ENCODE measurements at places on chromosomes 1 and 21.

- no peak for DNase-seq
Observed at GRCh38 chr1:5751163-5751540, 241.1 kb downstream of the NPHP4 start.

DNA sequence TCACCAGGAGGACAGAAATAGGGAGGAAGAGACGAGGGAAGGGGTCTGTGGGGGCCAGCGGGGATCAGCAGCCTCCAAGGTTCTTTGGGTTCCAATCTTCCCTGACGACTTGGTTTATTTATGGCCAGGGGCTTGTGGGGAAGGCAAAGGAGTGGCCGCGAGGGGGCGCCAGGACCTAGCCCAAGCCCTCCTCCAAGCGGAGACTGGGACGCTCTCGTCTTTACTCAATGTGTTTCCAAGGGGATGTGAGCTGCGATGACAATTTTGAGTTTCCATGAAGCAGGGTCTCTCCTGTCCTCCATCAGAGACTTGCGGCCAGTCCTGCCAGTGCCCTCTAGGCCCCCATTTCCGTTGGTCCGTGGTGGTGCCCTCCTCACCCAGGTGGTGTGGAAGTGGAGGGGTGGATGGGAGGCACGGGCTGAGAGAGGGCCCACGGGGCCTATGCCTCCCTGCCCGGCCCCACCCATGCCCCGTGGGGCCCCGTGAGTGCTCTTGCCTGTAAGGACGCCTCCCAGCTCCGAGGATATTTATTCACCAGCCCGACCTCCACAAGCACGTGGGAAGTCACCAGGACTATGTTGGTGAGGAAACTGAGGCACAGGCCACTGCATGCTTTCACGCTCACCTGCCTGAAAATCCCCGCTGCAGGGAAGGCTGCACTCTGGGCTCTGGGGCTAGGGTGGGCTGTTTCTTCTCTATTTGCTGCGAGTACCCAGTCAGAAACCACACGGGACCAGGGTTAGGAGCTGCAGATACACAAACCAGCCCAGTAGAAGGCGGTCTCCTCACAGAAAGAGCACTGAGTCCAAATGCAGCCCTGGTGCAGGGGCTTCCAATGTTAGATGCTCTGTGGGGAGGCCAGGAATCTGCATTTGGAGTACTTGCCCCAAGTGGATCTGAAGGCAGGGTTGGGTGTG lies 26.5 kb downstream of the DMRTB1 start:
- peak; percentile 50 for DNase-seq

DNA sequence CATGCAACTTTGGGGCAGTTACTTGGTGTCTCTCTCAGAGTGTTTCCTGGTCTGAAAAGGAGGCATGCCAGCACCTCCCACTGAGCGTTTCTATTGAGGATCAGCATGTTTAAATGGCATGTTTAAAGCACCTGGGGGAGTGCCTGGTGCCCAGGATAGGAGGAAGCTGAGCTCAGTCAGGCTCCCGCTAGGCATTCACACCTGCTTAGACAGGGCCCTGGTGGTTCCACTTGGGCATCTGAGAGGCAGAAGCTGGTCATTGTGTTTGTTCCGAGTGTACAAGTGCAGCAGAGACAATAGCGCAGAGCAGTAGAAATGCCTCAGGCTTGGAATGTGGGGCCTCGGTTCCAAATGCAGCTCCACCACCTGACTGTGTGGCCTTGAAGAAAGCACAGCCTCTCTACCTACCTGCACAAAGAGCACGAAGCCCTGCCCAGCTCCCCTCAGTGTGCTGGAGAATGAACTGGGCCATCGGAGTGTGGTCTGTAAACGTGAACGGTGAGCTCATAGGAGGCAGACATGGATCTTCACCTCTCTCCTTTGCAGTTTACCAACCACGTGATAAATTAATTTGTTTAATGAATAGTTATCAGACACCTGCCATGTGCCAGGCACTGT lies 20.3 kb upstream of the TMEM222 start:
- no peak for DNase-seq

DNA sequence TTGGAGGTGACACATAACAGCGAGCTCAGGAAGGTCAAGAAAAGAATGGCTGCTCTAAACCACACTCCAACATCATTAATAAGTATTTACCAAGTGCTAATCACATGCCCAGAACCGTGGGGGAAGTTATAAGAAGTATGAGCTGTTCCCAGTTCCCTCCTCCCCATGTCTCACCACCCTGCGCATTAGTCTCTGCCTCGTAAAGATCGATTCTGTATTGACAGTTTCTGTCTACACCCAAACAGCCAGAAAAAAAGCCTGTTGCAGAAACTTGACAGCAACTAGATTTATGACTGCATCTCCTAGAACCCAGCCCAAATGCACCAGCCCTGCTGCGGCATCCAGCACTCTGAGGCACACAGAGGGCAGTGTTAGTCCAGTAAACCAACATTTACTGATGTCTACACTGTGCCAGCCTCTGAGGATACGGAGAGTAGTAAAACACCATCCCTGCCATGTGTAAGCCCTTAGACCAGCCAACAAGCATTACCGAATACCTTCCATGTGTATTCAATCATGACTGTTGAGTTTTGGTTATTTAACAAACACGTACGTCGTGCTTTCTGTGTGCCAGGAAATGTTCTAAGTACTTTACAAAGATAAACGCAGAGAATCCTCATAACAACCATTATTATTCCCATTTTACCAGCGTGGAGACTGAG lies 63.6 kb upstream of the ZBTB40 start:
- DNase-seq: no peak

- no peak for DNase-seq
Observed at GRCh38 chr1:41872074-41872473, 46.6 kb downstream of the HIVEP3 start.

- no peak for DNase-seq
Observed at GRCh38 chr1:47696737-47697441, 259.0 kb downstream of the FOXD2 start.

DNA sequence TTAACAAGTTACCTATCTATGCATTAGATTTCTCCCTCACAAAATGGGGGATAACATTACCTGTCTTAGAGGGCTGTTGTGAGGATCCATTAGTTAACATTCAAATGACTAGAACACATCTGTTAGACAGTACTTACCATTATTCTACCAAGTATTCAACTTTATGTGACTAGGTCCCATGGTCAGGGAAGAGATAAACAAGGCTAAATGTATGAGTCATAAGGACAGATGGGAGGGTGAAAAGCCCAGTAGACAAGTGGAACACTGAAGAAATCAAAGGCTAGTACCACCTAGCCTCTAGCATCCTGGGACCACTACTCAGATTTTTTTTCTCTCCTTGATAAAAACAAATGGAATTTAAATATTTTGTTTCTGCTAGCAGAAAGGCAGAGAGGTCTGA lies 9.0 kb upstream of the VHLL start:
- DNase-seq: no peak

GRCh38 chr1:65503427-65503826 lies 83.0 kb downstream of the LEPR start:
- no peak for DNase-seq

DNA sequence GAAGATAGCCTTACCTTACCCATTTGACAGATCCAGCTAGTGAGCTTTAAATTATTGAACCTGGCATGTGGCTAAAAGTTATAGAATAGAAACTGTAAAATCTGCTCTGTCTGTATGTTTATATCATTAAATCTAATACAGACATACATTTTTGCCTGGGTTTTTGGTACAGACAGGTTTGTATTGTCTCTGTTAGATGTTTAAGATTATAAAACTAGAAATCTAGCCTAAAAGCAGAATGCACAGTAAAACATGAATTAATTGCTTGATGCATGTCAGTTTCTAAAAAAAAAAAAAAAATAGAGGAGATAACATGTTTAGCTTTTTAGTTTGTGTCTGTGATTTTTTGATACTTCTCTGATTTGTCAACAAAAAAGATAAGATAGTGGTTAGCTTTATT lies 477.6 kb upstream of the LRRC7 start:
- DNase-seq: no peak

DNA sequence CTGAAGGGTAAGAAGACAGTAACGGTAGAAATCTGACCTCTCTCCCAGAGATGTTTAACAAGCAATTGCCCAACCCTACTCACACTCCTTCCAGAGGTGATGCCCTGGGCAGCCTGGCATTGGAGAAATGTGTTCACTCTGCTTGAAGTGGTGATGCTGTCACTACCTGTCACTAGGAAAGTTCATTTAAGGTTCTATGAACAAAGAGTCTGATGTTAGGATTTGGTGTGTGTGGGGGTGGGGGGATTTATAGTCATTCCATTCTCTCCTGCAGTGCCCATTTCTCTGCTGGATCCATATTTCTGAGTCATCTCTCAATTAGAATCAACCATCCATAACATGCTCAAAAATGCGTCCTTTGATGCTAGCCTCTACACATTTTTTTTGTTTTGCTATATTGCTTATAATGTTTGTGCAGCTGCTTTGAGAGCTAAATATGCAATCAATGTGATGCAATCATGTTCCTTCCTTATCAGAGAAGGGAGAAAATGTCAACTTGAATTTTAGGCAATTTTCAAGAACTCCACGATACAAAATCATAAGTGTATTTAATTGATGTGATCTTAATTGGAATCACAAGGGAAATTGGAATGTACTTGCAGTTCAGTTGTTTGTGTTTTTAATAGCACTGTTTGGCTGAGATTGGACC lies 173.9 kb downstream of the DUSP10 start:
- DNase-seq: no peak

GRCh38 chr1:192580351-192580962 lies 4.9 kb downstream of the RGS1 start:
- DNase-seq: no peak

- peak; percentile 84 for DNase-seq
Observed at GRCh38 chr1:42380586-42381279, at the start of gene RIMKLA. TSS of gene RIMKLA (plus strand) at chr1:42380792. CDS start at chr1:42380935, 143 bp downstream.

GRCh38 chr1:236083650-236084385 lies 18.9 kb upstream of the NID1 start:
- DNase-seq: no peak

- DNase-seq: no peak
Observed at GRCh38 chr1:23639460-23640095, 52.0 kb upstream of the RPL11 start.

DNA sequence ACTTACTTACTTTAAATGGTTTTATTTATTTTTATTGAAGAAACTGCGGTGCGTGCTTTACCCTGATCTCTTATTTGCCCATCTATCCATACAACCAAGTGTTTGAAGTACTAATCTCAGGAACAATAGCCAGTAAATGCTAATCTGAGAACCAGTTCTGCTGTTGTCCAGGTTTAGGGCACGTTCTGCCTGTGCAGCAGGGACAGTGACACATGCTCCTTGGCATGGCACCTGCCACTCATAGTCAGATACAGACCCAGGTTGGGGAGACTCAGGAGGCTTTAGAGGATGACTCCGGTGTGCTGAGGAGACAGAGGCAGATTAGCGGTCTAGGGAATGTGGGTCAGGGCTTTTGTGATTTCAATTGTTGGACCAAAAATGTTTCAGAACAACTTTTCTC lies 83.6 kb downstream of the NRIP1 start:
- no peak for DNase-seq

GRCh38 chr1:219741011-219741970 lies 128.4 kb upstream of the ZC3H11B start:
- no peak for DNase-seq

GRCh38 chr1:93093332-93094006 lies 14.4 kb downstream of the MTF2 start:
- DNase-seq: no peak

DNA sequence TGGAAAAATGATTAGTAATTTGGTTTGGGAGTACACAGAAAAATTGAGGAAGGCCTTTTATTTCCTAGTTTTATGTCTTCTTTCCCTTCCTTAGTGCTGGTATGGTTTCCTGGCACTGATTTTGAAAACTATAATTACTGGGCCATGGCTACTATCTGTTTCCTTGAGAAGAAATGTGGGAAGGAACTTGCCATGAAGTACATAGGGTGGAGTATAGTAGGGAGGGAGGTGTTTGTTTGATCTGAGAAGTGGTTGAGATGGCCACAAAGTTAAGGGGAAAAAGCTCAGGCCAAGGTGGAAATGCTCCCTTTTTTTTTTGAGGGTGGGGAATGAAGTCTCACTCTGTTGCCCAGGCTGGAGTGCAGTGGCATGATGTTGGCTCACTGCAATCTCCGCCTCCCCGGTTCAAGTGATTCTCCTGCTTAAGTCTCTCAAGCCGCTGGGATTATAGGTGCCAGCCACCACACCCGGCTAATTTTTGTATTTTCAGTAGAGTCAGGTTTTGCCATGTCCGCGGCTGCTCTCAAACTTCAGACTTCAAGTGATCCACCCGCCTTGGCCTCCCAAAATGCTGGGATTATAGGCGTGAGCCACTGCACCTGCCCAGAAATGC lies 11.3 kb downstream of the HJV start:
- DNase-seq: no peak

DNA sequence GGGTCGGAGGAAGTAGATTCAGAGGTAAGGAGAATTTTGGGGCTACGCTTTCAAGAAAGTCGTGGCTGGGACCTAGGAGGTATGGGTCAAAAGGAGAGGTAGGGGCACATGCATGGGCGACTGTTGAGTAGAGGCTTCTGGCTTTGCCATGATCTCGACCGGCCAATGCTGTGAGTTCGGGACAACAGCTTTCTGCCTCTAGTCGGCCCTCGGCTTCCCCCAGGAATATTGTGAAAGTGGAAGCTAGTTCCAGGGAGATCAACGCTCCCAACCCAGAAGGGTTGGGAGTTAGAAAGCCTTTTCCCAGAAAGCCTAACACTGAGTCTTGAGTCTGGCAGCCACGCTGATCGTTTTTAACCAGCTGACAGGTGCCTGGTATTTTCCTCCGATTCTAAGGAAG lies 69.0 kb downstream of the ZNF678 start:
- no peak for DNase-seq

- no peak for DNase-seq
Observed at GRCh38 chr1:85581802-85582686, 1.5 kb downstream of the CCN1 start.

DNA sequence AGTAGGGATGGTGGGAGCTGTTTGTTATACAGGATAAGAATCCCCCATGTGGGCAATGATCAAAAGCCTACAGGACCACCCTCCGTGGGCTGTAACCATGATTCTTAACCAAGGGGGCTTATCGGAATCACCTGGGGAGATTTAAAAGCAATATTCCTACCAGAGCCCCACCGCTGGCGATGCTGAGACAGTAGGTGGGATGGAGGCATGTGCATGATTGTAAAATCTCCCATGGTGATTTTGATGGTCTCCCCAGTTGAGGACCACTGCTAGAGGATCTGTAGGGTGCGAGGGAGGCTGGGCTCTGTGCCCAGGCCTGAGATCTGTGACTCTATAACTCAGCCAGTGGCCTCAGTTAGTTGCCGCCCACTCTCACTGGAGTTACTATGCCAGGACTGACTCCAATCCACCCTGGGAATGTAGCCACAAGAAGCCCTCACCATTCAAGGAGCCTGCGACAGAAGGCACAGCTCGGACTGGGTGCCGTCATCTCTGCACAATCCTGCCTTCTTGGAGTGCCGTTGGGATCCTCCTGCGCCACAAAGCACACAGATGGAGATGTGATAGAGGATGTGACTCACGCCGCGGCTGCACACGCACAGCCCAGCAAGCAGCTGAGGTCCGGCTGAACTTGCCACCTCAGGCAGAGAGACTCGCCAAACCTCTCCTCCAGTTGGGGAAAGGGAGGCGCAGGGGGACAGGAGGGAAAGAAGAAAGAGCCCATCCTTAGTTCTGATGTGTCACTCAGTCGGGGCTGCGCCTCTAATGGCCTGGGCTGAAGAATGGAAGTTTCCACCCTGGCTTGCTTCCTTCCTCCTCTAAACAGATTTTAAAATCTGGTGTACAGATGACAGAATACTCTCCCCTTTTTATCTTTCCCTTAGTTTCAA lies 26.5 kb downstream of the AKNAD1 start:
- peak; percentile 58 for DNase-seq
